ENCODE measurements at places on chromosomes 7 and 10.

- DNase-seq: peak; percentile 15
These were observed 48.3 kb upstream of the RPA3 start for GRCh38 chr7:7766671-7767070.

DNA sequence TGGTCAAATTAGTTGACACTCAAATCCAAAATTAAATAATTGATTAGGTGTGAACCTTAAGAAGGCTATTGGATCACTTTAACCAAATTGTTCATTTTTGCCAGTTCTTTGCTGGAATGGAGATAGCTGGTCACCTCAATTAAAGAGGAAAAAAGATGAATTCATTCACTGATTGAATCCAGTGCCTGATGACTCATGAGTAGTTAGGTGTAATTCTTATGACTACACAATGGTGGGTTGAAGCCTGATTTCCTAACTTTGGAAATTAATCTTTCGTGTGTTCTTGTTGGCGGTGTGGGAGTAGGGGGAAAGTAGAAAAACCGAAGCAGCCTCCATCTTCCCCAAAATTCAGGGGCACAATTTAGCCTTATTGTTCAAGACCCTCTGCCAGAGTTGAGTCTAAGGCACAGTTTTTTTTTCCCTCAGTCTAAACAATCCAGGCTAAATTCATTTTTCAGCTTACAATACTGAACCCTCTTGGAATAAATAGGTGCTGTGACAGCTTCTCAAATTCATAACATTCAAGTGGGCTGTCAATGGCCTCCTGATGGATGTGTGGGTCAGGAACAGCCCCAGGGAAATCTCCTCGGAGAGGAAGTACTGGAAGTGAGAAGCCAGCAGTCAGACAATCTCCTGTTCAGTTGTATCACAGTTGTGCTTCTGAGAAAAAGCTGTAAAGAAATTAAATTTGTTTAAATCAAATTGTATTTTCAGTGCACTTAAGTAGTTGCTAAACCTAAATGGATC, 356.6 kb downstream of the BBS9 start:
- DNase-seq: no peak

DNA sequence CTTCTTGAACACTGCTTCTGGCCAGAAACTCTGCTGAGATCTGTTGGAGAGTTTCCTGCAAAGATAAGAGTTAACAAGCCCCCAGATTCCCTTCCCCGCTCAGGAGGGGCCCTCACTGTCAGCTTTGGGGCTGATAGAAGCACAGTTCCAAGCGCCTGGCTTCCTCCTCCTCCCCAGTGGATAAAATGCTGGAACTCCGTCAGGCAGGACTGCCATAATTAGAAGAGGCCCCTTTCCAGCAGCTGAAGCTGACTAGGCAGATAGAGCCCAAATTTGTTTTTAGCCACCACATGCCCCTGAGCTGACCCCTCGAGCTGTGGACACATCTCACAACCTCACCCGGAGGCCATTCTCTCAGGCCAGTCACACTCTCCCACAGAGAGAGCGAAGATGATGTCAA, 89.4 kb downstream of the TBXAS1 start:
- DNase-seq: no peak

- DNase-seq: no peak
These were observed 29.4 kb downstream of the SRRM3 start for GRCh38 chr7:76231071-76231470.

- DNase-seq: no peak
These were observed 122.9 kb downstream of the SAMD9 start for GRCh38 chr7:92994901-92995300.

DNA sequence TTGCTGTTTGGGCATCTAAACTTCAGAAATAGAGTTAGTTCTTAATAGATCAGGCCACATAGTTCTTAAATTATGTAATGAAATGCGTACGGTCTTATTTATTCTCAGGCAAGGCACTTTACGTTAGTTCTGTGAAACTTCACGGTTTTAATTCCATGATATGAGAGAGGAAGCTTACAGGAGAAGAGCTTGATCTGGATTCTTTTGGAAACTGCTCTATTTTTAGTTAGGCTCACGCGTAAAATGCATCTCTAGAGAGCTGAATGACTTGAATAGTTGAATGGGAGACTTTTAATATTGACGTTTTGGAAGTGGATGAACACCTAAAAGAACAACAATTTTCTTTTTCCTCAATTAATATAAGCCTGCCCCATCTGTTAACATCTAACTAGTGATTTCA, 71.1 kb downstream of the PRKG1 start:
- DNase-seq: no peak

Measured in PC-3 (cell line).